ENCODE measurements at places on chromosomes 11 and 22. TPM values are rescaled to one million over a fixed set of nuclear protein-coding genes. Genes with fewer than 3 reads are reported as not detected.

- DNase-seq = no peak
Measured at GRCh38 chr11:101583251-101584128, at the start of gene TRPC6. Gene TRPC6 (minus strand): TSS chr11:101584007. CDS start chr11:101583503, 504 bp downstream.

DNA sequence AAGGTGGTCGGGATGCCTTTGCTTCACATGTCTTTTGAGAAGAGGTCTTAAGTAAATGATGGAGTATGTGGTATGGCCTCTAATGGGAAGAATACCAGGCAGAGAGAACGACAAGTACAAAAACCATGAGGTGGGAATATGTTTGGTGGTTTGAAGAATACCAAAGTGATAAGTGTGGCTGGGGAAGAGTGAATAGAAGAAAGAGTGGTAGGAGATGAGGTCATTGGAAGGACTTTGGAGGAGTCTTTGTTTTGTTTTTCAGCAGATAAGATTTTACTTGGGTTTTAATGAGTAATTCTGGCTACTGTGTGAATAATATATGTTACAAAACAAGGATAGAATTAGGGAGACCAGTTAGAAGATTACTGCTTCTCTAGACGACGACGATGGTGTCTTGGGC is 515.4 kb downstream of the RAB38 start:
- no peak for DNase-seq

GRCh38 chr11:11728386-11728785 is 106.6 kb upstream of the GALNT18 start:
- no peak for DNase-seq

GRCh38 chr11:63032457-63032856 is 16.8 kb upstream of the SLC22A8 start:
- no peak for DNase-seq

GRCh38 chr11:12799334-12799835 is 125.2 kb downstream of the TEAD1 start:
- no peak for DNase-seq

DNA sequence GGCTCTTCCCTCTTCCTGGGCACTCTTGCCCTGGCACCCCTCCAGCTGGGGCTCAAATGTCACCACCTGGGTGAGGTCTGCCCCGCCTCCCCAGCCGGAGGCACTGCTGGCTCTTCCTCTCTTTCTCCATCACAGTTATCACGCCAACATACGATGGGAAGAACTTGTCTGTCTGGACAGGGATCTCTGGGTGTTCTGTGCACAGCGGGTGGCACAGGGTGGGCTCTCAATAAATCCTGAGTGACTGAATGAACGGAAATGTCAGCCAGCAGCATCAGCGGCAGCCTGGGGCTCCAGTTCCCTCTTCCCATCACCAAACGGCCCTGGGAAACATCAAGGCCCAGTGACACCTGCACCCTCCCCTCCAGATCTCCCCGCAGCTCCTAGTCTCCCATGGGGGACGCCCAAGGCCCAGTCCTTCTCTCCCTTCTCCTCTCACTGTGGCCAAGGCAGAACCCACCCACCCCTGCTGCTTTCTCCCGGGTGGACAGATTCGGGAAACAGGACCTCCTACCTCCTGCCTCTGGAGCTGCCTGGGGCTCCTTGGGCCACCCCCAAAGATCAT is 440 bp upstream of the SLC25A45 start:
- DNase-seq = no peak

GRCh38 chr11:23764286-23764685 is 732.6 kb upstream of the LUZP2 start:
- no peak for DNase-seq

DNA sequence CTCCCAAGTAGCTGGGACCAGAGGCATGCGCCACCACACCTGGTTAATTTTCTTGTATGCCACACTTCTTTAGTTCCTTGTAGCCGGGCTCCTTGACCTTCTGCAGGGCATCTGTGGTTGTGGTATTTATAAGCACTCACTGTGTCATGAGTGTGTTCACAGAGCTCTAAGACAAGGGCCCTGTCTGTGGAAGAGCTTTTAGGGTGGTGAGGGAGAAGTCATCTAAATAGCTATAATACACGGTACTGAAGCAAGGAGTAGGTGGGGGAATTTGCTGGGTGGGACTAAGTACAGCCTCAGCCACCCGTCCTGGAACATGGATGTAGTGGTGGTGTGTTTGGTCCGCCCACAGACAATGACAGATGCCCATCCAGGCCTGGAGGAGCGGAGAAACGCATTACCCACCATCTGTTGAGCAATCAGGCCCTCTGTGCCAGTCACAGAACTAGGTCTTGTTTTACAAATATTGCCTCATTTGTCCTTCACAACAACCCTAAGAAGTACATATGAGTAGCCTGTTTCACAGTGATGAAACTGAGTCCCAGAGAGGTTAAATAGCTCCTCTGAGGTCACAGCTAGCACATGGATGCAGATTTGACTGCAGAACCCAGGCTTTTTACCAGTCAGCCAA is 10.1 kb downstream of the ACO2 start:
- DNase-seq = no peak

DNA sequence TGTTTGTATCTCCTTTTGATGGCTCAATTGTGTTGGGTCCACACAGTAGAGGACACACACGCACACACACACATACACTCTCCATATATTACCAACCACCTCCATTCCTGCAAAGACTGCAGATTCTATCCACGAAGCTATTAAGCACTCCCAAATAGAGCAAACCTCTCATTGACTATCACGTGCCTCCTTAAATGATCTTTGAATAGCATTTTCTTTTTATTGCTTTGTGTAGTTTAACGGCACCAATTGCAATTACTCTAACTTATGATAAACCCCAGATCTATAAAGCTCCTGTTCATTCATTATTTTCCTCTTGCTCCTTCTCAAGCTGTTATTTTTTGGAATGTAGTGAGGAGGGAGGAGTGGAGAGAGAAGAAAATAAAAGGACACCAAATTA is 204.7 kb downstream of the ST3GAL4 start:
- no peak for DNase-seq

DNA sequence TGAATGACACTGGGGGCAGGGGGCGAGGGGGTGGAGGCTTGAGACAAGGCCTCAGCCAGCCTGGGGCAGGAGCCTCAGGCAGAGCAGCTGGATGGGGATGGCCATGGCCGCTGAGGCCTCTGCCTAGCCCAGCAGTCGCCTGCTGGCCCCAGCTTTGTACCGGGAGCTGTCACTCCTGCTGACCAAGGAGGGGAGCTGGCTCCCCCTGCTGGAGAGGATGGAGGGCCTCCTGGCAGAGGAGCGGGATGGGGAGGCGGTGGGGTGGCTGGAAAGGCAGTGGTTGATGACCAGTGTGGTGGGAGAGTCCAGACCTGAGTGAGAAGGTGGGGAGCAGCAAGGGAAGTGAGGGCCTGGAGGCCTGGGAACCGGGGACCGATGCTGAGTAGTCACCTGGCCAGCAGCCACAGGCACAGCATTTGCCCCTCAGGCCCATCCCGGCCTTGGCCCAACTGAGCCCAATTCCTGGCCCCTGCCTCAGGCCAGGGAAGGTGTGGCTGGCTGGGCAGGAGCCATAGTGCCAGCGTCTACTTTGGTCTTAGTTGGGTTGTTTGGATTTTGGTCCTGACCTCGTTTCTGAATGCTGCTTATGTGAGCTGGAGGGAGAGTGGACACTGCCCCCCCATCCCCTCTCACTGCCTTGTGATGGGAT is 6.0 kb upstream of the SUSD2 start:
- peak; percentile 44 for DNase-seq

DNA sequence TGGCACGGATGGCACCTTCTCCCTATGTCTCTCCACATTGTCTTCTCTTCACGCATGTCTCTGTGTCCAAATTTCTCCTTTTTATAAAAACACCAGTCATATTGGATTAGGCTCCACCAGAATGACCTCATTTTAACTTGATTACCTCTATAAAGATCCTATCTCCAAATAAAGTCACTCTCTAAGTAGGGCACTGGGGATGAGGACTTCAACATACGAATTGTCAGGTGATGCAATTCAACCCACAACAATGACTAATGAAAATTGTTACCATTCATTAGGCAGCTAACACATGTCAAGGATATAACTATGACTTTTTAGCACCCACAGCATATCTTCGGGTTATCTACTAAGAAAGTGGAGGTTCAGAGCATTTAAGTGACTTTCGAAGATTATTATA is 55.5 kb upstream of the USP47 start:
- DNase-seq = no peak

ANO5 gene
- not detected for total RNA-seq

POU2AF3 gene
- 0.39 TPM for total RNA-seq

PACSIN3 gene
- 14.5 TPM for total RNA-seq

PNPLA3 gene
- 1.6 TPM for total RNA-seq

C11orf86 gene
- total RNA-seq = not detected

SLC22A9 gene
- not detected for total RNA-seq

SULT4A1 gene
- total RNA-seq = not detected

OR8D4 gene
- total RNA-seq = not detected

ZBTB16 gene
- total RNA-seq = 3.9 TPM

BRSK2 gene
- total RNA-seq = 0.36 TPM

Data from activated T-helper 1 cell treated with anti-CD3 and anti-CD28 coated beads, Interleukin-12 subunit alpha, Interleukin-12 subunit beta, Interleukin-2, Interleukin-4 antibody, amounts not matched to agents 30 ng/mL and 10 ng/mL and 1 ng/mL, durations not matched to agents 14 hours and 24 hours and 36 hours (primary cell).